NCI-H69 (cell line): ENCODE measurements at places on chromosomes 16 and 17.

- DNase-seq, result no peak
Observed at GRCh38 chr16:72934636-72935403, 113.1 kb downstream of the ZFHX3 start.

DNA sequence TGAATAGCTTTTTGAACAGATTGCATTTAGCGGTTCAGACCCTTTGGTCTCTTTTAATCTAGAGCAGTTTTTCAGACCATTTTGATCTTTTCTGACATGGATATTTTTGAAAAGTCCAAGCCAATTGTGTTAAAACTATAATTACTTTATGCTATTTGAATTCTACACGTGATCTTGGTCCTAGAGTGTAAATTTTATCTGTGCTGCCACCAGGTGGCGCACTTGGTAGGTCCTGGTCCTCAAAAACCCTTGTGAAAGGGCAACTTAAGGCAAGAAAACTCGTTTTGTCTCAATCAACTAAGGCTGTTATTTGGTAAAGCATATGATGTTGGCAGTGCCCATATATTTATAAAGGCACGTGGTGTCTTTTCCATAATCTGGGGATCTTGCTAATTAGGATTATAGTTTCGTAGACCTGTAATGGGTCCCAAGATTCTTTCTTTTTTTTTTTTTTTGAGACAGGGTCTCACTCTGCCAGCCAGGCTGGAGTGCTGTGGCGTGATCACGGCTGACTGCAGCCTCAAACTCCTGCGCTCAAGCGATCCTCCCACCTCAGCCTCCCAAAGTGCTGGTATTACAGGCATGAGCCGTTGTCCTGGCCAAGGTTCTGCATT is 43.9 kb upstream of the TEX2 start:
- peak; percentile 74 for DNase-seq

DNA sequence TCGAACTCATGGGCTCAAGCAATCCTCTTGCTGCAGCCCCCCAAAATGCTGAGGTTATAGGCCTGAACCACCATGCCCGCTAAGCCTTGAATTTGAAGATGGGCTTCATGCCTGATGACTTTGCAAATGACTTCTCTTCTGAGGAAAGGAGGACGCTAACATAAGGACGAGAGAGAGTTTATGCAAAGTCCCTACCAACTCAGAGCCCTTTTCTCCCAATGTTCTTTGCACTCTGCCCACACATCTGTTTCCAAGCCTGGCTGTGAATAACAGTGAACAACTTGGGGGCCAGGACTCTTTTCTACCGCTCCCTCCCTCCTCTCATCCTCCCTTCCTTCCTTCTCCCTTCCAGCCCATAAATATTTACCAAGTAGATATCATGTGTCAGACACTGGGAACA is 8.5 kb upstream of the NPIPB2 start:
- DNase-seq, result no peak

- no peak for DNase-seq
Observed at GRCh38 chr17:65856865-65857264, 295.4 kb upstream of the AXIN2 start.

DNA sequence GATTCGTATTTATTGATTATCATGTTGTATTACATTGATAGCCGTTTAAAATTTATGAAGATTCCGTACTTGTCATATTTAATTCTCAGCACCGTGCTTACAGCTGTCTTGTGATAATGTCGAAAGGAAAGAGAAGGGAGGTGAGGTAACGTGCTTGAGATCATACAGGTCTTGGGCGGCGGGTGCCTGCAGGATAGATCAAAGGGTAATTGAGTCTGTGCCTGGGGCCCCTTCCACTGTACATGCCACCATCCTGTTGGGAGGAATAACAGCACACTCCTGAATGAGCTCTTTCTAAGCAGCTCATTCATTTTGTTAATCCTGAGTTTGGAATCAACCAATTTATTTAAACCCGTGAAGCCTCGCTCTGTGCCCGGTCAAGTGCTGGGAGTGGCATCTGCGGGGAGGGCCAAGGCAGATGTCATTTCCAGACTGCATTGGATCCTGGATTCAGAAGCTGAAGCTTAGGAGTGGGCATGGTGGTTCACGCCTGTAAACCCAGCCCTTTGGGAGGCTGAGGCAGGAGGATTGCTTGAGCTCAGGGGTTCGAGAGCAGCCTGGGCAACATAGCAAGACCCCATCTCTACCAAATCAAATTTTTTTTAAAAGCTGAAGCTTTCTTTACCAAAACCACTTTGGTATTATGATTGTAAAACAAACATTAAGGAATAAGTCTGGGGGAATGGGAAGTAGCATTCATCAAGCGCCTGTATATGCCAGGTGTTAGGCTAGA is 25.8 kb downstream of the WWOX start:
- no peak for DNase-seq

DNA sequence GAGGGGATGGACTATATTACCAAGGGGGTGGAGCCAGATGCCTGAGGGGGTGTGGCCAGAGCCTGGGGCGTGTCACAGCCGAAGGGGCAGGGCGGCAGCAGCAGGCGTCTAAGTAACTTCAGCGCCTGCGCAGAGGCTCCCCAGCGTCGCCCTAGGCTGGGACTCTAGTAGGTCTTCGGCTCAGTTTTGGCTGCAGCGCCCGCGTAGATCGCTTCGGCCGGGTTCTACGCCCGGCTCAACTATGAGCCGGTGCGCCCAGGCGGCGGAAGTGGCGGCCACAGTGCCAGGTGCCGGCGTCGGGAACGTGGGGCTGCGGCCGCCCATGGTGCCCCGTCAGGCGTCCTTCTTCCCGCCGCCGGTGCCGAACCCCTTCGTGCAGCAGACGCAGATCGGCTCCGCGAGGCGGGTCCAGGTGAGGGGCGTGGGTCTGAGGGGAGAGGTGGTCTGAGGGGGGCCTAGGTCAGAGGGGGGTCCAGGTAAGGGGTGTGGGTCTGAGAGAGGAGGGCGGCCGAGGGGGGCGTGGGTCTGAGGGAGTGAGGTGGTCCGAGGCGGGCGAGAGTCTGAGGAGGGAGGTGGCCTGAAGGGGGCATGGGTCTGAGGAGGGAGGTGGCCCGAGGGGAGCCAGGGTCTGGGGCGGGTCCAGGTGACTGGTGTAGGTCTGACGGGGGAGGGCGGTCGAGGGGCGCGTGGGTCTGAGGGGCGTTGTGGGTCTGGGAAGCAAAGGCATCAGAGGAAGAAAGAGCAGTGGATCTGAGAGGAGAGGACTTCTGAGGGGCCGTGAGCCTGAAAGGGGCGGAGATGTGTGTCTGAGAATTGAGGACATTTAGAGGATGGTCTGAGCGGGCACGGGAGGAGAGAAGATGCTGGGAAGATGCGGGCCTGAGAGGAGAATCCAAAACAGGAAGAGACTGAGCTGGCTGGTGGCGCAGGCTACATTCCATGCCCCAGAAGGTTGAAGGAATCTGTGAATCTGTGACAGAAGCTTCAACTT is at the start of gene LPCAT2:
TSS of gene LPCAT2 (plus strand) at position 132 of the 991 bp plus-strand sequence. CDS start at position 242, 110 bp downstream.
- DNase-seq, result peak; percentile 17

- peak; percentile 54 for DNase-seq
Observed at GRCh38 chr17:18184143-18185031, 759 bp downstream of the ALKBH5 start.

- DNase-seq, result no peak
Observed at GRCh38 chr16:2810651-2811050, 6.4 kb upstream of the PRSS21 start.

DNA sequence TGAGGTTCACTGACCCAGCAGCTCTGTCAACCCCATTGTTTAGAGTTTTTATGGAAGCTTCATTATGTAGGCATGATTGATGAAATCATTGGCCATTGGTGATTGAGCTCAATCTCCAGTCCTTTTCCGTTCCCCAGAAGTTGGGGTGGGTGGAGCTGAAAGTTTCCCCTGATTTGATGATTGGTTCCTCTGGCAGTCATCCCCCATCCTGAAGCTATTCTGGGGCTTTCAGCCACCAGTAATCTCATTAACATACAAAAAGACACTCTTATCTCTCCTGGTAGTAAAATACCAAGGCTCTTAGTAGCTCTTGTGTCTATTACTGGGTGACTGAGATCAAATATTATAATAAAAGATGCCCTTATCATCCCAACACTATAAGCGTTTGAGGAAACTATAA is 67.1 kb downstream of the TANC2 start:
- no peak for DNase-seq

DNA sequence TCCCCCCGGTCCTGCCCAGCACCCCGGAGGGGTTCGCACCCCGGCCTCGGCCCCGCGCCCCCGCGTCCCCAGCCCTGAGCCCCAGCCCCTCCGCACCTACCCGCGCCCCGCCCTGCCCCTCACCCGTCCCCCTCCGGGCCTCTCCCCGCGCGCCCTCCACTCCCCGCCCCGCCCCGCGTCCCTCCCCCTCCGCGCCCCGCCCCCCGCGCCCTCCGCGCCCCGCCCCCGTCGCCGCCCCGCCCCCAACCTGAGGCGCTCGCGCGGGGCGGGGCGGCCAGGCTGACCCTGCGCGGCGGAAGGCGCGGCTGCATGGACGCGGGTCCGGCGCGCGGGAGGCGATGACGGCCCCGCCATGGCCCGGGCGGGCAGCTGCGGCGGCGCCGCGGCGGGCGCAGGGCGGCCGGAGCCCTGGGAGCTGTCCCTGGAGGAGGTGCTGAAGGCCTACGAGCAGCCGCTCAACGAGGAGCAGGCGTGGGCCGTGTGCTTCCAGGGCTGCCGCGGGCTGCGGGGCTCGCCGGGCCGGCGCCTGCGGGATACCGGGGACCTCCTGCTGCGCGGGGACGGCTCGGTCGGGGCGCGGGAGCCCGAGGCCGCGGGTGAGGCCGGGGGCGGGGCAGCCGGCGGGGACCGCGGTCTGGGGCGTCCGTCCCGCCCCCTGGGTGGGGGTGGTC is at the start of gene SPIRE2:
TSS of gene SPIRE2 (plus strand) at position 277 of the 671 bp plus-strand sequence. CDS start at position 353, 76 bp downstream.
- peak; percentile 74 for DNase-seq

- DNase-seq, result peak; percentile 90
Observed at GRCh38 chr17:57811638-57812280, 38.1 kb downstream of the MRPS23 start.

DNA sequence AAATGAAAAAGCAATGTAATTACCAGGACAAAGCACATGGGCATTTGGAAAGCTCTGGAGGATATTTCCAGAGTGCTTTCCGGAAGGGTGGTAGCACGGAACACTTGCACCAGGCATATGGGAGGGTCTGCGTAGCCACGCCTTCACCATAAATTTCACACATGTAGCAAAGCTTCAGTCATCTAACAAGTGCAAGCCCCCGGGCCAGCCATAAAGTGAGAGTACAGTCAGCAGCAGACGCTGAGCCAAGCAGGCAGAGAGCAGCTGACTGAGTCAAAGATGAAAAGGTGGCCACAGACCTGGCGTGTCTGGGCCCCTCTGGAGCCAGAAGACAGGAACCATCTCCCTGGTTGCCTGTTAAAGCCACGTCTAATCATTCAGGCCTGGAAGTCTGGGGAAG is 130.6 kb downstream of the SEC14L1 start:
- no peak for DNase-seq

- DNase-seq, result no peak
Observed at GRCh38 chr17:80169107-80169506, 723 bp upstream of the CARD14 start.

DNA sequence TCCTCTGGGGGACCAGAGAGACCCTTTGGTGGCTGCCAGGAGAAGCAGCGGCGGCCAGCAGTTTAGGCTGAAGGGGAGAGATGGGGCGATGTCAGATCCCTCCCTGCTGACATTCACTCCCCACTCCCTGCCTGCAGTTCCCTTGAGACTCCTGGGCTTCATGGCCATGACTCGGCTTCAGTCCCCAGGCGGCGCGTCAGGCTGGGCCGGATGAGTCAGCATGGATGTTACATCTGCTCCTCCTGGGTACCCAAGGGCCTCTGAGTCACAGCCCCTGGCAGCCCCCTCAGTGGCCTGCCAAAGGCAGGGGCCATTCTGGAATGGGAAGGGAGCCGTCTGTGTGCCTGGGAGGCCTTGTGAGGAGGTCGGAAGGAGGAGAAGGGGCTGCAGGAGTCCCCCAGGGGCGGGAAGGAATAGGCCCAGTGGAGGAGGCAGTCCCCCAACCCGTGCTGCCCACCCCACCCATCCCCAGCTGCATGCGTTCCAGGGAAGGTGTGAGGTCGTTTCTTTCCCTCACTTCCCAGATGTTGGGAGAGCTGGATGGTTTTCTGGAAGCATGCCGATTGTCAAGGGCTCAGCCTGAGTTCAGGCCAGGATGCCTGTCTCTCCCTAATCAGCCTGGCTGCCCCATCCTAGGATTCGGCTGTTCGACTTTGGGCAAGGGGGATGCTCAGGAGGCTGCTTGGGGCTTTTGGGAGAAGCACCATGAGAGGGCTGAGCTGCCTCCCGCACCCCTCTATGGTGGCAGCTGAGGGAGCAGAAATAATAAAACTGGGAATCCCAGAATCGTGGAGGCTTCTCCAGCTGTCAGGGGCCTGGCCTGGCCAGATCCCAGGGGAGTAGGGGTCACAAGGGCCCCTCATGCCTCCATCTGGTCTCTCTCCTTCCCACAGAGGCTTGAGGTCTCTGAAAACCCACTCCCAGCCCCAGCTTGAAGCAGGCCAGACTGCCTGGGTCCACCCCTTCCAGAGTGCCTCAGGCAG is 9.7 kb downstream of the RHBDL3 start:
- peak; percentile 89 for DNase-seq

- DNase-seq, result peak; percentile 30
Observed at GRCh38 chr17:28334171-28334570, 1.1 kb downstream of the IFT20 start.

GRCh38 chr17:19768046-19768782 is 20.1 kb upstream of the ALDH3A1 start:
- DNase-seq, result no peak

GRCh38 chr17:73365301-73365874 is 53.6 kb upstream of the CDC42EP4 start:
- DNase-seq, result no peak

DNA sequence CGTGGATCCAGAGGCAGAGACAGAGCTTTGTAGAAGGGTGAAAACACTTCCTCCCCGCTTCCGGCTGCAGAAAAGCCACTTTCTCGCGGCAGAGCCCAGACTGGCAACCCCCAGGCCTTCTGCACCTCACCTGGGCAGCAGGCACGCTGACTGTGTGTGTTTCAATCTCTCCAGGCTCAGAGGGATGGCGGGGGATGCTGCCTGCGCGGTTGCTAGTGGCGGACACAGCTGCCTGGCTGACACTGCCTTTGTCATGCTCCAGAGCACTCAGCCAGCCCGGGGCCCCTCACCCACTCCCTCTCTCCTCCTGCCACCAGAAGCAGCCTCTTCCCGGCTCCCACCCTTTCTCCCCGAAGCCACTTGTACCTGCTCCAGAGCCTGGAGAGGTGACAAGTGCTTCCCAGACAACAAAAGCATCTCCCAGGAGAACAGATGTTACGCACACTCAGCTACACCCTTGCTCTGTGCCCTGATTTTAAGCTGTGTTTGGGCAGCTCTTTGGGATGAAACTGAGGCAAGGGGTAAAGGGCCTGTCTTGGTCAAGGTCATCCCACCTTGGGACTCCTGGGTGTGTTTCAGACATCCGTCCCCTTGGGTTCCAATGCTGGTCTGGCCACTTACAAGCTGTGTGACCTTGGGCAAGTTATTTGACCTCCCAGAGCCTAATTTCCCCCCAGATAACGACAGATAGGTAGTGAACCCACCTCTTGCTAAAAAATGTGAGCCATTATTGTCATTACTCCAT is 9.2 kb upstream of the GLIS2 start:
- peak; percentile 42 for DNase-seq

DNA sequence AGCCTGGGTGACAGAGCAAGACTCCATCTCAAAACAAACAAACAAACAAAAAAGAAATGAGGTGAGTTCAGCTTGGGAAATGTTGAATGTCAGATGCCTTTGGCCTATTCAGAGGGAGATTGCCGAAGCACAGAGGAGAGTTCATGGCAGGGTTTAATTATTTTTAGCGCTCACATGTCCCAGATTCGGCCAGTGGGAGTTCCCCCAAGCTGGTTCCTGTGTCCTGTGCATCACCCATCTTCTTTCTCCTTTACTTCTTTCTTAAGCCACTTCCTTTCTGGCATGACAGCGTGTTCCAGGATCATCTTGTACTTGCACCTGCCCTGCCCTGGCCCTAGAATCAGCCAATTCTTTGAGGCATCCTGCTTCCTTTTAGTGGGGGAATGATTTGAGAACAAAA is 9.2 kb downstream of the MPV17L start:
- no peak for DNase-seq
